Activated CD4-positive, alpha-beta memory T cell treated with anti-CD3 and anti-CD28 coated beads for 36 hours (primary cell): ENCODE measurements at places on chromosomes 12 and 14. TPM values are rescaled to one million over a fixed set of nuclear protein-coding genes. Genes with fewer than 3 reads are reported as not detected.

- no peak for DNase-seq
These were observed 329.2 kb downstream of the PCNX1 start for GRCh38 chr14:71236487-71236886.

GRCh38 chr12:95733141-95733825 is 57.3 kb downstream of the NTN4 start:
- no peak for DNase-seq

DNA sequence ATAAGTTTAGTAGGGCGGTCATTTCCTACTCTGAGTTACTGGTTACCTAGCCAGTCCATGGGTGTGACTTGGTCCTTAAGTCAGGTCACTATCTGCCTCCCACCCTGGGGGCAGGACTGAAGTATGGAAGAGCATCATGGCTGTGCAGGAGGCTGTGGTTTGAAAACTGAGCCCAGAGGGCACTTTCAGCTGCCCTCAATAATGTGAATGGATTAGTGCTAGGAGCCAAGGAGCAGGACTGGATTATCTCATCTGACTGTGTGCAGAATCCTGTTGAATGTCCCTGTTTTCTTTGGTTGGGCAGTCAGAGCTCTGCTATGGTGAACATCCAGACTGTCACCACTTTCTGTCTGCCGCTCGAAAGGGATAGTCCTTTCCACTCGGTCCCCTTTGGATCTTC is 1.6 kb downstream of the ATXN7L3B start:
- no peak for DNase-seq

DNA sequence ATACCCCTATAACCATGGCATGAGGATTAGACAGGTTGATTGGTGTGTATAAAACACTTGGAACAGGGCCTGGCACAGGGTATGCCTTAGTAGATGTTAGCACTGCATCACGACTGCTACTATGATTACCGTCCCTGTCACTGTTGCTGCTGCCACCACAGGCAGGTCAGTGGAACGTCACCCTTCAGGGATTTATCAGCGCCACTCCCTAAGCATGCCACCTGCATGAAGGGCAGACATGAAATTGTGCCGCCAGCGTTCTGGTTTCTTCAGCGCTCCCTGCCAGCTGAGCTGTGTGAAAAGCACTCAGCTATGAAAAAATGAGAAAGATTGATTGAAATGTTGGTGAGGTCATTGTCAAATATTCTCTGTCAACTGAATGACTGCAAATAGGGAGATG is 477.0 kb downstream of the DPF3 start:
- no peak for DNase-seq

GRCh38 chr12:76255692-76256091 is 92.5 kb downstream of the BBS10 start:
- no peak for DNase-seq

DNA sequence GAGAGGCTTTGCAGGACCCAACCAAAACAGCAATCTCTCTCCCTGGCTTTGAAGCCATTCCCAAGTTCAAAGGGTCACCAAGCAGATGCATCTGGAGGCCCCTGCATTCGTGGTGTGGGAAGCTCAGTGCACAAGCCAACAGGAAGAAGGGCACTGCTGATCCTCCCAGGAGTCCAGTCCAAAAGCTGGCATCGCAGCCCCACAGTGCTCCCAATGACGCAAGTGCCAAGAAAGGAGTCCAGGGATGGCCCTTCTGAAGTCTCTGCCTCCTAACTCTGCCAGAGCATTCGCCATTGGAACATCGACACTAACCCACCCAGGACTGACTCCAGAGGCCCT is 25.1 kb downstream of the PXN start:
- DNase-seq: no peak

DNA sequence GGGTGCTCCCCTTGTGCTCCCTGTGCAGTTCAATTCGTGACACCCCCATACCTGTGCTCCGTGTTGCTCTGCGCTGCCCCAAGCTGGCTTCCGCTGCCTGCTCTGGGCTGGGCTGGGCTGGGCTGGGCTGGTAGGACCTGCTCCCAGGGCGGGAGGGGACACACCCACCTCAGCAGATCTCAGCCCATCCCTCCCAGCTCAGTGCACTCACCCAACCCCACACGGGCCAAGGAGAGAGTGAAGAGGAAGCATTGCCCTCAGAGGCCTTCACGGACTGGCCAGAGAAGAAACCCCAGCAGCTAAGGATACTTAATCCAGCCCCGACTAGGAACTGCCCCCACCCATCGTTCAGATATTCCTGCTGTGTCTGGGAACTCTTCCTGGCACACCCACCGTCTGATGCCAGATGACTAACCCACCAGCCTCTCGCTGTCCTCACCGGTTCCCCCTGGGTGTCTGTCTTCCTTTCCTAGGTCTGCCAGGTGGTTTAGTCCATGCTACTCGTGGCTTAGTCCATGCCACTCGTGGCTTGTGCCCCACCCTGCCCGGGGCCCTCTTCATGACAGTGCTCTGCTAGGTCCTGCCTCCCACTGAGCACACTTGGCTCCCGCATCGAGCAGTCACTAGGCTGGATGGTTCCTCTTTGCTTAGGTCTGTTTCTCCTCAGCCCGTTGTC is at the start of gene LPAR5:
Gene LPAR5, minus strand, starts transcription at position 104 of the 676 bp plus-strand sequence. CDS start 14,711 bp downstream, outside the sequence.
- peak; percentile 48 for DNase-seq

DNA sequence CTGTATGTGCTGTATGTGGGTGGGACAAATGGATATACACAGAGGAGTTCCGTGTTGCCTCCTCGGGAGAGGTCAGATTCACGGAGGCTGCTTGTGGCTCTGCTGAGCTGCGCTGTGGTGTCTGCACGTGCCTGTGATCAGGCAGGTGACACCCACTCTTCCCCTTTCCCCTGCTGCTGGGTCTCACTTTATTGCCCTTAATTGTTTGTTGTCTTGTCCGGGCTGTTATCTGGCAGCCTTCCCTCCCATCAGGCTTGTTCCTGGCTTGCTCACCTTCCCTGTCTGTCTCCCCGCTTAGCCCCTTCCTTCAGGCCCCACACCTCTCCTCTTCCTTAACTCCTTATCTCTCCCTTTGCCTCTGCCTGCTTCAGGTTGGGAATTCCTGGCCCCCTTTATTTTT is 13.5 kb downstream of the WNT5B start:
- DNase-seq: no peak

DNA sequence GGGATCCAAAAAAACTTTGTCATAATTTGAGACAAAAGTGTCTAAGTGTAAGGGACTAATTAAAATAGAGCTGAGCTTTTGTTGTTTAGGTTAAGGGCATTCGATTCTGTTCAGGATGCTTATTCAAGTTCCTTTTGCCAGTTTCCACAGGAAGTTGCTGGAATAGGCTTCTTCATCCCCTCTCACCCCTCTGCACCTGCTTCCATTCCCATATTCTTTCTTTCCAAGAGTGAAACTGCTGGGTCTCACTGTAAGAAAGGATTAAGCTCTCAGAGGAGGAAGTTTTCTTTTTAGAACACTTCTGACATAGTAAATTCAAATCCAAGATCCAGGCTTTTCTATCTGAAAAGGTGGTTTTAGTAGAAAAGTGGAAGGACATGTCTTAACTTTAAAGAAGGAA is 61.4 kb downstream of the POLR3B start:
- DNase-seq: no peak

DNA sequence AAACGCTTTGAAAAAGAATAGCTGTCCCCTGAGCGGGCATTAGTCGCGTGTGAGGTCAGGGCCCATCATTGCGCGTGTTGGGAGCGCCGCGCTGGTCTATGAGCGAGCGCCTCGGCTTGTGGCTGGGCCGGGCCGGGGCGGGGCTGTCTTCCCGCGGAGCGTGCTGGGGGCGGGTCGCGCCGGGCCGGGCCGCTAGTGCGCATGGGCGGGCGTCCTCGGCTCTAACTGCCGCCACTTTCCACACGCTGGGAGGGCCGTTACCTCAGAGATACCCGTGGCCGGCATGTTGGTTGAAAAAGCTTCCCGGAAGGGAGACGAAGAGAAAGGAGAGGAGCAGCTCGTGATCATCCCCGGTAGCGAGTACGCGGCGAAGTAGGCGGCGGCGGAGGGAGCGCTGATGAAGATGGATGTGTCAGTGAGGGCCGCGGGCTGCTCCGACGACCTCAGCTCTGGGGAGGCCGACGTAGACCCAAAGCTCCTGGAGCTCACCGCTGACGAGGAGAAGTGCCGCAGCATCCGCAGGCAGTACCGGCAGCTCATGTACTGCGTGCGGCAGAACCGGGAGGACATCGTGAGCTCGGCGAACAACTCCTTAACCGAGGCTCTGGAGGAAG is at the start of gene EID3:
Gene EID3, plus strand, starts transcription at position 202 of the 614 bp plus-strand sequence. Its CDS starts 196 bp downstream, at position 398.
- peak; percentile 94 for DNase-seq

SAMD15 gene
- total RNA-seq: 0.38 TPM

NRIP2 gene
- not detected for total RNA-seq

MMP19 gene
- total RNA-seq: 0.31 TPM

ETFBKMT gene
- total RNA-seq: 1.1 TPM

RAB3IP gene
- total RNA-seq: 34.0 TPM
